ENCODE measurements at places on chromosomes 4 and X.

GRCh38 chr4:37465845-37466244 lies 220.3 kb downstream of the RELL1 start:
- no peak for DNase-seq

- no peak for DNase-seq
Measured at GRCh38 chrX:44042751-44043150, 69.6 kb upstream of the NDP start.

- DNase-seq = peak; percentile 70
Measured at GRCh38 chr4:13544606-13545393, 492 bp upstream of the NKX3-2 start.

- no peak for DNase-seq
Measured at GRCh38 chr4:96120206-96120605, 280.3 kb downstream of the PDHA2 start.

DNA sequence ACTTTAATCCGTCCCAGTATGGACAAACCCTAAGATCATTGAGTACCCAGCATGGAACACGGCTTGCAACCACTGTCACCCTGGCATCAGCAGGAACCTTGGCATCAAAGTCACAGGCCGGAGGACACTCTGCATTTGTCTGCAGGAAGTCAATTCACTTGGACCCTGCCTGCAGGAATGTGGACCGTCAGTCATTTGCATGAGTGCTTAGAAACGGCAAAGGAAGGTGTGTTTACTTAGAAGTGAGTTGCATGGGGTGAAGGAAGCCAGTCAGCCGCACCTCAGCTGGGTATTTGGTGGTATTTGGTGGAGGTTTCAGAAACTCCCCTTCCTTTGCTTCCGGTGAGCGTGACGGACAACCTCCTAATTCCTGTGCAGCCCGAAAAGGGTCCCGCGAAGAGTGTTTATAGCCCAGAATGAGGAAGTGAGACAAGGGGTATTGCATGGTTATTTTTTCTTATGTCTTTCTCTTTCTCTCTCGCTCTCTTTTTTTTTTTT lies 15.5 kb downstream of the P2RY8 start:
- peak; percentile 85 for DNase-seq

Data from activated naive CD4-positive, alpha-beta T cell treated with anti-CD3 and anti-CD28 coated beads for 36 hours (primary cell).